Activated effector memory CD4-positive, alpha-beta T cell treated with anti-CD3 and anti-CD28 coated beads, Interleukin-2, amount 50 U/mL, for 16 hours (primary cell): ENCODE measurements at places on chromosomes 7 and 10.

GRCh38 chr7:158393926-158394625 is 193.5 kb downstream of the PTPRN2 start:
- no peak for DNase-seq

DNA sequence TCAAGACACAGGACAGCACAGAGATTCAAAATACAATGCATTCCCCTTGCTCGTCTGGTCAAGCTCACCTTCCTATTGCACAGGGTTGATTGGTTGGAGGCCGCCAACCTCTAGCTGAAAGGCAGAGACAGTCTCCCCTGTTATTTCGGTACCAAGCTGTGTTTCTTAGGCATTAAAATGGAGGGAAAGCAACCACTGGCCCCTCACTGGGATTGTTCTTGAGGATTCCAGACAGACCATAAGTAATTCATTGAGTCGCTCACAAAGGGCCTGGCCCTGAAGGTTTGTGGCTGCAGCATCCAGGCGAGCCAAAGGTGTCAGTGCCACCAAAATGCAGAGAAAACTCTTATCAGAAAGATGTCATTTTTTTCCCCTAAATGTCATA is 81.2 kb downstream of the PARP12 start:
- DNase-seq: no peak

DNA sequence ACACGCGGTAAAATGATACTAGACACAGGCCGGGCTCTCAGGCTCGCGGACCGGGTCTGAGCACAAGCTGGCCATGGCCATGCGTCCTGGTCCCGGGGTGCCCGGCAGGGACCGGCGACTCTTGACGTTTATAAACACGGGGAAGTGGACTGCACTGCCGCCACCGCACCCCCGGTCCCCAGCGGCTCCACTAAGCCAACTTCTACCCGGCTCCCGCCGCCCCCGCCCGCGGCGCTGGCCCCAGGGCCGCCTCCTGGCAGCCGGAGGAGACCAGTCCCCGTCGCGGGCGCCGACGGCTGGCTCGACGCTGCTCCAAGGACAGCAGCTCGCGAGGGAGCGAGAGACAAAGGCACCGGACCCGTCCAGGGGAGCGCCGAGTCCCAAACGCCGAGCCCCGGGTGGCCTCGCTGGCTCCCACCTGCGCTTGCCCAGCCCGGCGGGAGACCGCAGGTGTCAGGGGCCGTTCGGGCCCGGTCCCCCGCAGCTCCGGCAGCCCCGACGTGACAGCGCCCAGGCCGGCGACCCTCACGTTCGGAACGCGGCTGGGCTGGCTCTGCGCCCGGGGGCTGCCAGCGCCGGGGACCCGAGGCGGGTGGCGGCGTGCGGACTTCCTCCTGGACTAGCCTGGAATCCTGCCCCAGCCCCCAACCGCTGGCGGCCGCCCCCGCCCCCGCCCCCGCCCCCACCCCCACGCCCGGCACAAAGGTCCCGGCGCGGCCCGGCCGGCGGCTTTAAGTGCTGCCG is 517 bp downstream of the ITGB1 start:
- DNase-seq: peak; percentile 83

- peak; percentile 93 for DNase-seq
Measured at GRCh38 chr10:79286318-79286951, 60.8 kb upstream of the PPIF start.

- no peak for DNase-seq
Measured at GRCh38 chr7:130112093-130112492, 41.8 kb downstream of the KLHDC10 start.

- DNase-seq: no peak
Measured at GRCh38 chr7:29917641-29918040, 72.0 kb downstream of the SCRN1 start.

GRCh38 chr7:22876986-22877729 is 54.5 kb upstream of the TOMM7 start:
- no peak for DNase-seq

DNA sequence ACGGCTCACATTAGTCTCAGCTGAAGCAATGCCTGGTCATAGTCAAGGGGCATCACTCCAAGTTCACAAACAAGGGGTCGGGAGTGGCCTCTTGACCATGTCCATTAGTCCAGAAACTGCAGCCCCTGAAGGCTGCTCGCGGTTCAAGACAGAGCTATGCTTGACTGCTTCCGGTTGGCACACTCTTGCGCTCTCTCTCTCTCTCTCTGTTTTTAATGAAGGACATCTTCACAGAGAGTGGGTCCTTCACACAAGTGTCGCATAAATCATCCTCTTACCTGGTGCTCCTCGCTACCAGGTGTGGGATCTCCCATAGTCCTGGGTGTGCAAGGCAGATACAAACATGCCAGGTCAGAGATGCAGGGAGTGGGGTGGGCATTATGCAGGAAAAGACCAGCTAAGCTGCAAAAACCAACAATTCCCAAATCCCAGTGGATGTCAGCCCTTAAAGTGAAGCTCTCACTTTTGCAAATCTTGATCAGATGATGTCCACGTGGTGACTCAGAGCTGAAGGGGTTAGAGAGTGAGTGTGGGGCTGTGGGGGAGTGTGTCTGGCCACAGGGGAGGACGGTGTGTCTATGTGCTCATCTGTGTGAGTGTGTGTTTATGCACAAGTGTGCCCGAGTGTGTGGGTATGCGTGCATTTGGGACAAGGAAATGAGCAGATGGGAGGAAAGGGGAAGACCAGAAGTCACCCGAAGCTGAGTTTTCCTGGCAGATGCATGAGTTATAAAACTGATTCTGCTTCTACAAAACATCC is 83.7 kb upstream of the PPP2R2D start:
- no peak for DNase-seq

GRCh38 chr7:45591101-45591906 is 17.1 kb downstream of the ADCY1 start:
- DNase-seq: peak; percentile 59

- DNase-seq: peak; percentile 92
Measured at GRCh38 chr10:80453842-80454512, at the start of gene TSPAN14. Gene TSPAN14 (plus strand): TSS chr10:80454310. CDS start chr10:80489234, 34,924 bp downstream.

GRCh38 chr7:41656366-41656765 is 46.5 kb downstream of the INHBA start:
- no peak for DNase-seq

DNA sequence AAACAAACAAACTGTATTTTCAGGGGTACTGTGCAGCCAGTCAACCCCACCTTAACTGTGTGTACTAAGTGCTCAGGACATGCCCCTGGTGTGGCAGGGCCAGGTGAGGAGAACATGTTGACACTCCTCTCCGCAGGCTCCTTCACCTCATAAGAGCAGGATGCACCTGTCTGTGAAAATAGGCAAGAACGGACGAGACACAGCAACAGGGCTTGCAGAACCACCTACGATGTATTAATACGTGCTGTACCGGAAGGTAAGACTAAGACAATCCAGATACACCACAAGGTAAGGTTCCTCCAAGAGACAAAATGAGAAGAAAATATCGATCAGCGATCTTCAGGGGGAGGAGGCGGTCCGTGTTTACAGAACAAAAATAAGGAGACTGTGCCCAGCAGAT is 65.8 kb upstream of the CAMK2B start:
- no peak for DNase-seq

DNA sequence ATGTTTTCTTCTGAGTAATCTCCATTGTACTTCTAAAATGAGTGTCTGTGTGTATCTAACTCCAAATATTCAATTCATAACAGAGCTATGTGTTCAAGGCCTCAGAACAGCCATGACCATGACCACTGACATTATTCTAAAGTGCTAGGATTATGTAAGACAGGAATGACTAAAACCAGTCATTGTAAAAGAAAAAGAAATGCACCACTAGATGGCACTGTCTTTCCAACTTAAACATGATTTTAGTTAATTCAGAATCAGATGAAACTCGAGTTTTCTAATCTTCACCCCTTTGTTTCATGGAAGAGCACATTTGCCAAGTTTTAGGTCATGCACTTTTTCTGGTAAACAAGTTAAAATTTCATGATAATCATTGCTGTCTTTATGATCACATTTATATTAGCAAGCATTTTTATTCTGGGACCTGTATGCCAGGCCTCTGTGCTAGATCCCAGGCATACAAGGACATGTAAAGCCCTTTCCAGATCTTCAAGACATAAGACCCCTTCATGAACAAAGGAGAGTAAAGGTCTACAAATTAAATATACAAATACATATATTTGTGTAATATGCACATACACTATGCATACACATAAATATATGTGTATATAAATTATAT is 26.1 kb upstream of the RSU1 start:
- DNase-seq: no peak

GRCh38 chr10:98074315-98074911 is 44.0 kb upstream of the CRTAC1 start:
- DNase-seq: no peak

GRCh38 chr10:132356621-132357195 is 24.7 kb downstream of the LRRC27 start:
- no peak for DNase-seq

DNA sequence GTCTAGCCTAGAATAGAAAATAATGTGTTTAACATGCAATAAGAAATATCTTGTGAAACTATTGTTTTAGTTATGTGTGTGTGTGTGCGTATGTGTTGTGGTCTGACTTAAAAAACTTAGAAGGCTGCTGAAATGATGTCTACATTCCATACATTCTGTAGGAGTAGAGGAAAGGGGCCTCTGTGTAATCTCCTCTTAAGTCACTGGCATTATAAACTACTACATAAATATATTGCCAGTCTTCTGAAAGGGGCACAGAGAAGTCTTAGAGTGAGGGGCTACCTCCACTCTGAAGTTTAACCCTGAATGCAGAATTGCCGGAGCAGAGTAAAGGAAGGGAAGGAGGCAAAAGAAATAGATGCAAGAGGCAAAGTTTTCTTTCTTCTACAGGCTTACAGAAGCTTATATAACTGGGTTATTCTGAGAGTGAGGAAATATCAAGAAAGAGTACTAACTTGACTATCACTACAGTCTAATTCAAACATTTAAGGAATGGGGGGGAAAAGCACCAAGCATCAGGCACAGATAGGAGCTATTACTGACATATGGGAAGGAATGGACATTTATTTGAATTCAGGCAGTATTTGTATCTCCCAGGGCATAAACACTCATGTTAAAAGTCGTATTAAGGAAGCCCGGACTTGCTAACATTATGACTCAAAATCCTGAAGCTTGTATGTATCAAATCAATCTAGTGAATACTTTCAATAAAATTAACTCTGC is 75.7 kb downstream of the DNAJC1 start:
- no peak for DNase-seq
